ENCODE measurements at places on chromosomes 2 and 18.

DNA sequence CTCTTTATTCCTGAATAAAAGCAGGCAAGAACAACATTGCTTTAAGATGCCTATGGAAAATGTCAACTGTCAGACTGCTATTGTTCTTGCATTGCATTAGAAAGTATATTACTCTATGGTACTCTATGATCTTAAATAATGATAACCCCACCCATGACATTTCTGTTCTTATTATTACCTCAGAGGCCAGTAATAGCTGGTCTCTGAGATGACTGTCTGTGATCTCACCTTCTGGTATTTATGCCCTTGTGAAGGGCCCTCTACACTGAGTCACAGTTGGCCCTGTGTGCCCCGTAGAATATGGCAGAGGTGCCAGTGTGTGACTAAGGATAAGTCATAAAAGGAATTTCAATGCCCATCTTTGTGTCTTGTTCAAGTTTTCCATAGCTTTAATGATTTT is 61.0 kb downstream of the SPP2 start:
- no peak for DNase-seq

DNA sequence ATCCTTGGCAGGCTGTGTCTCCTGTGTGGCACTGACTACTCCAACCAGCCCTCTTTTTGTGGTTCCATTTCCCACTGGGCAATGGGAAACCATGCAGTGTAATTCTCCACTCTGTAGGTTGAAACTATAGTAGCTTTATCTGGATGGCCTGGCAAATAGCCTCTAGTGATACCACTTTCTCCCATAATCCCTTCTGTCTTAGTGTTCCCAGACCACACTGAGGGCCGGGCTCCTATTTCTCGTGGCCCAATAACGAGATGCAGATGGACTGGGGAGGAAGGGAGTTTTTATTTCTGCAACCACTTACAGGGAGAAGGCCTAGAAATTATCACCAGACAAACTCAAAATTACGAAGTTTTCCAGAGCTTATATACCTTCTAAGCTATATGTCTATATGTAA is 24.7 kb downstream of the SKA1 start:
- DNase-seq = no peak

DNA sequence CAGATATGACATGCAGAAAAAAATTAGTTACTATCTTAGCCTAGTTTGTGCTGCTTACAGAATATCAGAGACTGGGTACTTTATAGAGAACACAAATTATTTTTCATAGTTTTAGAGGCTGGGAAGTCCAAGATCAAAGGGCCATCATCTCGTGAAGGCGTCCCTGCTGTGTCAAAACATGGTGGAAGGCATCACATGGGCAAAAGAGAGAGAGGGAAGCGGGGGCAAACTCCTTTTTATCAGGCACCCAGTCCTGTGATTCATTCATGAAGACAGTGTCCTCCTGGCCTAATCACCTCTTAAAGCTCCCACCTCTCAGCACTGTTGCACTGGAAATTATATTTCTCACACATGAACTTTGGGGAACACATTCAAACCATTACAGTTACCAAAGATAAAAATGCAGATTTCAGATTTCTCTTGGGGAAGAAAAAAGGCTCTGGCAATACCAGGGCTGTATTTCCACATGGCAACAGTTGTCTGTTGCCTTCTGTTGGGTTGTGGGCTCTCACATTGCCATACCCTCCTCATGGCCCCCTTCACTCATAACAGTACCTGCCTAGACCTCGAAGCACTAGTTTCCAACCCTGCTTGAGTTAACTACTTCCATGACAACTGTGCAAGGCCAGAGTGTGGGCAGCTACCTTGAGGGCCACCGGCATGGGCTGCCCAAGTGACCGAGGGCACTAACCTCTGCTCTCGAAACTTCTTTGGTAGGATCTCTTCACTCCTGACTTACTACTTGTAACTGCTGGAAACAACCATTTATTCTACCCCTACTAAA is 2.7 kb upstream of the ACTR3 start:
- no peak for DNase-seq

GRCh38 chr18:10495936-10496335 is 29.9 kb upstream of the NAPG start:
- no peak for DNase-seq

DNA sequence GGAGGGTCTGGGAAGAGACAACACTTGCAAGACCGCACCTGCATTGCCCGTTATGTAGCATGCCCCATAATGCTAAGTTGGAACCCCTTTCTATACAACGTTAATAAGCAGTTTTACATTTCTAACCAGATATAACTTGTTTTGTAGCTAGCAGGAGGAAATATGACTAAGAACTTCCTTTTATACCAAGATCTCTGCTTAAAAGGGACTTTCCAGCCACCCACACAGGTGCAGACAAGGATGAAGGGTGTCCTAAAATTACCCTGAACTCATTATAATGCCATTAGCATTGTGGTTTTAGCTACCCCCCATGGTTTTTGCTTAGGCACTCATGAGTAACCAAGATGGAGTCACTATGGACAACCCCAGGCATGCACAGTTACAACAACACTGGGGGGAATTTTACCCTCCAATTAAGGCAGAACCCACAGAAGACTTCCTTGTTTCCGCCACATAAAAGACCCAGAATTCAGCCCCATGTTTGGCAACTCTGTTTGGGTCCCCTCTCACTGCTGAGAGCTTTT is 362.8 kb downstream of the CBLN2 start:
- DNase-seq = no peak

- DNase-seq = no peak
Observed at GRCh38 chr18:3186678-3187658, 32.8 kb downstream of the MYOM1 start.

GRCh38 chr2:183998797-183999190 is 599.5 kb upstream of the ZNF804A start:
- DNase-seq = no peak

DNA sequence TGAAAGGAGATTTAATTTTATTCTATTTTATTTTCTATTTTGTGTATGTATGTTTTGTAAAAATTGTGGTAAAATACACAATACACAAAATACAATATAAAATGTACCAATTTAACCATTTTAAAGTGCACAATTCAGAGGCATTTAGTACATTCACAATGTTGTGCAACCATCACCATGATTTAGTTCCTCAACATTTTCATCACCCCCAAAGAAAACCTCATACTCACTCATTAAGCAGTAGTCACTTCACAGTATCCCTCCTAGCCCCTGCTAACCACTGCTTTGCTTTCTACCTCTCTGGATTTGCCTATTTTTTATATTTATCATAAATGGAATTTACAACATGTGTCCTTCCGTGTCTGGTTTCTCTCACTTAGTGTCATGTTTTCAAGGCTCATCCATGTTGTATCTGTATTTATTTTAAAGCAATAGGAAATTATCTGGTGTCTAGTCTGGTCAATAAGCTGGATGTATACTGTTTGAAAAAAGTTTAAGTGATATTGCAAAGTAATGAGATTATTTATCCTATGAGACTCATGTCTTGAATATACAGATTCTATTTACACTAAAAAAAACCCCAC is 77.9 kb upstream of the GLS start:
- no peak for DNase-seq

DNA sequence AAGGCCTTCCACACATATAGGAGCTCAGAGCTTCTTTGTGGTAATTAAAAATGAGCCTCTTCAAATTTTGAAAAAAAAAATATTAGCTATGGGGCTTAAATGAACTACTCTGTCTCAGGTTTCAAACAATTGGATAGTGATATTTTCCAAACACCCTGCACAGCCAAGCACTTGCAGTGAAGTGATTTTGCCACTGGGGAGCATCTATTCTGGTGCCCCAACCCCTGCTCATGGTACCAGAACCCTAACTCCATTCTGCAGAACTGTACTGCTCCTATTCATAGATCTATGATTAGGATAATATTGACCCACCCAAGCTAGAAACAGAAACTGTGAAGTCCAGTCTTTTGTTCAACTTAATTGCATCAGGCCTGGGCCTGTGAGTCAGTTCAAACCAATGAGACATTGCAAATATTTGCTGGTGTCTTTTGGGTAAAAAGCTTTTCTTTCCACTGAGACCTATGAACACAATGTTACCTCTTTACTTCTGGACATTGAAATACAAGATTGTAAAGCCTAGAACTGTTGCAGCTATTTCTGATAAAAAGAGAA is 324.0 kb downstream of the GALNT13 start:
- DNase-seq = no peak

GRCh38 chr2:169623235-169623634 is 39.1 kb downstream of the PPIG start:
- no peak for DNase-seq

DNA sequence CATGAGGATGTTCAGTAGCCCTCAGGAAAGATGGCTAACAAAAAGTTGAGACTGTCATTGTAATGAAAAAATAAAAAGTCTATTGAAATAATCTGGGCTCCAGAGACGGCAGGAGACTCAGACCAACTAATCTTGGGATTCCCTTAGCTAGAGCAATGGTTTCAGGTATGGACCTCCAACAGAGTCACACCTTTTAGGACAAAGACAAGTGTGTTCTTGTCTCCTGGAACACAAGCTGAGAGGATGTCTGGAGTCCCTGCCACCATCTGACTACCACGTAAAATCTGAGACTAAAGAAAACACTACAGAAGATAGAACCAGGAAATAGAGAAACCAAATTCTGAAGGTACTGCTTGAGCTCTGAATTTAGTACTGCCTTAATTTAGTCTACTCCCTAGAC is 103.3 kb upstream of the RBBP8 start:
- DNase-seq = no peak

GRCh38 chr2:145110668-145111356 is 590.9 kb upstream of the ZEB2 start:
- no peak for DNase-seq

- DNase-seq = no peak
Observed at GRCh38 chr18:3069671-3070433, 56.9 kb upstream of the LPIN2 start.

GRCh38 chr2:161355983-161356382 is 47.8 kb downstream of the PSMD14 start:
- DNase-seq = no peak

GRCh38 chr2:94872676-94873361 is 1.6 kb downstream of the TEKT4 start:
- no peak for DNase-seq

DNA sequence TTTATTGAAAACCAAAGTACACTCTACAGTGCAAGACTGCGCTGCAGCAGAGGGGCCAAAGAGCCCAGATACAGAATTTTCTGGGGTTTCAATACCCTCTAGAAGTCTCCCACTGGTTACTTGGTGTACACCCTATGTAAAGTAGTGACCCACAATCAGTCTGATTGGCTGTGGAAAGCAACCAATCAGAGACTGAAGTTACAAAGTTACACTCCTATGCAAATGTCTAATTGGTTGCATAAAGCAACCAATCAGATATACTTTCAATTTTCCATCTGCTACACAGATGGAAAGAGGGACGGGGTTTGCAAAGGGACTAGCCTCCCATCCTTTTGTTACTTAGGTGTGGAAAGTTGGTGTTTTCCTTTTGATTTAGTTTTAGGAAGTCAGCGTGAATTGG is 198.9 kb upstream of the SH3BP4 start:
- no peak for DNase-seq

Data from HL-60 (cell line).